ENCODE measurements at places on chromosomes 13 and 19.

- DNase-seq: no peak
Observed at GRCh38 chr13:83878691-83879430, 3.4 kb downstream of the SLITRK1 start.

DNA sequence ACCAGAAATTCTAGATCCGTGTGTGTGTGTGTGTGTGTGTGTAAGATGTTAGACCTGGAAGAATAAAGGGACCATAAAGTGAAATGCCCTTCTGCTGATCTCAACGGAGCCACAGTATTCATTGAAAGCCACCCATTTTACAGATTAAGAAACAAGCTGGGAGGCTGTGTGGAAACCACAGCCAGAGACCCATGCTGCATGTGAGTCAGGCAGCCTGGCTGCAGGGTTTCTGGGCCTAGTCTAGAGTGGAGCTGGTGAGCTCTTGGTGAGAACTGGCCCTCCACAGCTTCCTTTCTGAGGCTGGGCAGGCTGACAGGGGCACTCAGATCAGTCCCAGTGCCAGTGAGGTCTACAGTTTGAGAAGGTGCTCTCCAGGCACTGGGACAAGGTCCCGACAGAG is 75.3 kb downstream of the SERP2 start:
- no peak for DNase-seq

DNA sequence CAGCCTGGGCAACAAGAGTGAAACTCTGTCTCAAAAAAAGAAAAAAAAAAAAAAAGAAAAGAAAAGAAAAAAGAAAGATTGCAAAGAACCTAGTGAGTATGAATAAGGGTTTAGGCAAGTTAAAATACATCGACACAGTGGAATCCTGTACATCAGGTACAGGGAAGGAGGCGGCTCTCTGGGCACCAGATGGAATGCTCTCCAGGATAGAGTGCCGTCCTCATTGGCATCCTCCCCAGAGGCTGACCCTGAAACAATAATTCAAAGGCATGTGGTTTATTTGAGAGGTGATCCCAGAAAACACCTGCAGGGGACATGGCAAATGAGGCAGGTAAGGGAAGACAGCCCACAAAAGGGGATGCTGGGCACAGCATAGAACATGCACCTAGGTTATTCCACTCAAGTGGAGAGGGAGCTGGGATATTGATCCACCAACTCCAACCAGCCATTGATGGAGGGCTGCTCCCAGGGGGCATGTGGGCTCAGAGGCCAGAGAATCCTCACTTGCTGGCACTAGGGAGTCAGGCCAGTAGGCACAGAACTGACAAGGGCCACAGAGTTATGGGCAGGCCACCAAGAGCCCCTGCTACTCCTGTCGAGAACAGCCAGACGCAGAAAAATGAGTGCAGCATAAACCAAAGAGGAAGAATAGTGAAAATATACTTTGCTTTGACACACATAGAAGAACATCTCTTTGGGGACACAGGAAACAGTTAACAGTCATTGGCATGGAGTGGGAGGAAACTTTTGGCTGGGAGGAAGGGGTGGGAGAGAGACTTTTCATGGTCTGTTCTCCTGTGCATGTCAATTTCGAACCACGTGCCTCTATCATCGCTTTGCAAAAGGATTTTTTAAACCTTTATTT is 4.2 kb downstream of the TSPAN16 start:
- no peak for DNase-seq

- DNase-seq: peak; percentile 42
Observed at GRCh38 chr19:47447470-47448359, 24.0 kb downstream of the SLC8A2 start.

GRCh38 chr13:91721413-91721812 is 323.0 kb downstream of the GPC5 start:
- no peak for DNase-seq

- no peak for DNase-seq
Observed at GRCh38 chr13:93767917-93768409, 541.4 kb downstream of the GPC6 start.

- DNase-seq: no peak
Observed at GRCh38 chr19:40344422-40344821, 3.8 kb downstream of the C19orf47 start.

Data from CD14-positive monocyte (primary cell).